MV-4-11 (cell line): ENCODE measurements at places on chromosomes 7 and 10.

- DNase-seq: no peak
These were observed 313.1 kb upstream of the RNF32 start for GRCh38 chr7:156327474-156327873.

DNA sequence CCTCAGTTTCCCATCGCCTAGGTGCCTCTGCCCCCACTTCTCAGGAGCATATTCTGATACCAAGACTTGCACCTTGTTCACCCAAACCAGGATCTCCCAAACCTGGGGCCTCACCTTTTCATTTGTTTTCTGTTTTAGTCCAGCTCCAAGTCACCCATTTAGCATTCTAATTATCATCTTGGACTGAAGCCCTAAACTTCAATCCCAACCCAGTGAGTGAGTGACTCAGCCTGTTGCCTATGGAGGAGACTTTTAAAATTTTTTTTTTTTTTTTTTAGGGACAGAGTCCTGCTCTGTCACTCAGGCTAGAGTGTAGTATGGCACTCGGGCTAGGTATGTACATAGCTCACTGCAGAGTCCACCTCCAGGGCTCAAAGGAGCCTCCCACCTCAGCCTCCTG lies 378.9 kb upstream of the AUTS2 start:
- no peak for DNase-seq

GRCh38 chr7:134084488-134085144 lies 42.5 kb upstream of the LRGUK start:
- DNase-seq: peak; percentile 93

DNA sequence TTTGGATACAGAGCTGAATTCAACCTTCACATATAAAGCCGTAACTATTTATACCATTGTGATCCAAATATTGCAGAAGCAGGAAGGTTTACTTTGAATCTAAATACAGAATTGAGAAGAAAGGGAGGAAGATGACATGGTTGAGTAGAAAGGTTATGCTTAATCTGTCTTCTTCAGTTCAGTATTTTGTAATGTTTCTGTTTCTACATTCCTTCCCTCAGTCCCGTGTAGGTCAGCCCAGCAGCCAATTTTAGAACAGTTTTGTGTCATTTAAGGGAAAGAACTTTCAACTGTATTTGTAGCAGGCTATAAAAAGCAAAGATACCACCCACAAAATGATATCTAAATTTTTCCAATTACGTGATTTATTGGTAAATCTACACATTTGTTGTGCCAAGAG lies 97.4 kb downstream of the CPED1 start:
- no peak for DNase-seq

DNA sequence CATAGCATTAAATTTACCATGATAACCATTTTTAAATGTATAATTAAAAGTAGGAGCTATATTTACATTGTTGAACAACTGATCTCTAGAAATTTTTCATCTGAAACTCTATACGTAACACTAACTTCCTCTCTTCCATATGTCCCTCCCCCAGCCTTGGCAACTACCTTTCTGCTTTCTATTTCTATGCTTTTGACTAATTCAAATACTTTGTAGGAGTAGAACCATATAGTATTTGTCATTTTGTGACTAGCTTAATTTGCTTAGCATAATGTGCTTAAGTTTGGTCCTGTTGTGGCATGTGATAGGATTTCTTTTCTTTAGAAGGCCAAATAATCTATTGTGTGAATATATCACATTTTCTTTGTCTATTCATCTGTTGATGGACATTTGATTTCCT lies 225.3 kb upstream of the POT1 start:
- no peak for DNase-seq

- DNase-seq: no peak
These were observed 119.1 kb downstream of the NRBF2 start for GRCh38 chr10:63252095-63252762.

DNA sequence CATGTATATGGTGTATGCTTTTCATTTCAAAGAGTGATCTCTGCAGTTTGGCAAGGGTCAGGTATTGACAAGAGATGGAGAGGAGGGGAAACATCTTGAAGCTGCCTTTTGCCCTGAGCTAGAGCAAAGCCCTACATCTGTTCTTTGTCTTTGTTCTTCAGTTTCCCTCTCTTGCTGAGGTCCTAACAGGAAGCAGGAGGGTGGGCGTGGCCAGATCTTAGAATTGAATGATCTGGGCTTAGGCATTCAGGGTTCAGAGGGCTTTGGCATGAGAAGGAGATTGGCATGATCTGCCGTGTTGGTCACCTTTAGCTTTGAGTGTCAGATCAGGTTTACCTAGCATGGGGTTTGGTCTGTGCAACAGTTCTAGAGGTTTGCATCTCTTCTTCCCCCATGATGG lies 41.3 kb downstream of the LRMDA start:
- peak; percentile 5 for DNase-seq

DNA sequence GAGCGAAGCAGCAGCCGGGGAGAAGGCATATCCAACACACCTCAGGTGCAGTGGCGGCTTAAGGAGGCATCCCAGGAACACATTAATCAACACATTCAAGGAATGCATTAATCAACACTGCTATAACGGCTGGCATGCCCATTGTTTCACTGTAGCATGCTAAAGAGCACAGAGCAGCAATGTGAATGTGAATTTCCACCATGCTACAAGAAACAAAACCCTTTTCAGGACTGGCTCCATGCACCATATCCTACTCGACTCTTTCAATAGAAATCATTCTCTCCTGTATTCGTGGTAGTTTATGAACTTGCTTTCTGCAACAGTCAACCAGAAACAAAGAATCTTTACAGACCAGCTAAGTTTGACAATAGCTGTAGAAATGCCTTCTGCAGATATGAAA lies 149.0 kb downstream of the NRCAM start:
- DNase-seq: no peak

DNA sequence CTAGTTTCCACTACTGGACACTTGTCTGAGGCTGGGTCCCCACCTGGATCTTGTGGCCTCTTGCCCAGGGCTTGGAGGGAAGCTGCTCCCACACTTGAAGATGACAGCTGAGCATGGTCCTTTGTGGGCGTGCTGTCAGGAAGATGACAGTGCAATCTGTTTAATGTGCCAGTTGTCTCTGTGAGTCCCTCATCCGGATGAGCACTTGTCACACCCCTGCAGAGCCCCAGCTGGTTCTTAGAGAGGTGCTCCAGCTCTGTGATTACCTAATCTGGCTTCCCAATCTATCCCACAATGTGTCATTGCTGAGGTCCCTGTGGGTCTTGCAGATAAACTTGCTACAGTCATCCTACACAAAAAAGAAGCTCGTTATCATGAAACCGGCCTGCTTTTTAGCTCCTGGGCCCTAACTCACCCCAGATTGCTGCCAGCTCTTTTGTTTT lies 34.8 kb upstream of the CCSER2 start:
- peak; percentile 45 for DNase-seq

GRCh38 chr10:75599875-75600648 lies 168.6 kb downstream of the LRMDA start:
- DNase-seq: no peak

DNA sequence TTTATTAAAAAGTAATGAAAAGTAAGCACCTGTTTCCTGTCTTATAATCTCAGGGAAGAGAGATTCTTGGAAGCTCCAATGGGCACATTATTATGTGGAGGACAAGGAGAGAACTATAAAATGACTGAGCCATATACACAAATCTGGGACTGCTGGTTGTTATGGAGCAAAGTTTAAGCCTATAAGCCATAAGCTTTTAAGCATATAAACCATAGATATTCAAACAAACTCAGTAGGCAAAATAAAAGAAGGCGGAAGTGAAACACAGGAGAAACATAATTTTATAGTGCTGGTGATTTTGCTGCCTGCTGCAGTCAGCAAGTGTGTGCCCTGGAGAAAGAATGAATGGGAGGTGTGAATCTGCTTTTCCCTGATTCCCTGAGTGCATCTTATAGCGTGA lies 274.4 kb downstream of the KIF20B start:
- peak; percentile 69 for DNase-seq

DNA sequence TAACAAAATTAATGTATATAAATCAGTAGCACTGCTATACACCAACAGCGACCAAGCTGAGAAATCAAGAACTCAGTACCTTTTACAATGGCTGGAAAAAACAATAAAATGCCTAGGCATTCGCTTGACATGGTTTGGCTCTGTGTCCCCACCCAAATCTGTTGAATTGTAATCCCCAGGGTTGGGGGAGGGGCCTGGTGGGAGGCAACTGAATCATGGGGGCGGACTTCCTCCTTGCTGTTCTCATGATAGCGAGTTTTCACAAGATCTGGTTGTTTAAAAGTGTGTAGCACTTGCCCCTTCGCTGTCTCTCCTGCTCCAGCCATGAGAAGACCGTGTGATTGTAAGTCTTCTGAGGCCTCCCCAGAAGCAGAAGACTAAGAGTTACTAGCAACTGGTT lies 8.6 kb downstream of the ZNF786 start:
- DNase-seq: peak; percentile 6

DNA sequence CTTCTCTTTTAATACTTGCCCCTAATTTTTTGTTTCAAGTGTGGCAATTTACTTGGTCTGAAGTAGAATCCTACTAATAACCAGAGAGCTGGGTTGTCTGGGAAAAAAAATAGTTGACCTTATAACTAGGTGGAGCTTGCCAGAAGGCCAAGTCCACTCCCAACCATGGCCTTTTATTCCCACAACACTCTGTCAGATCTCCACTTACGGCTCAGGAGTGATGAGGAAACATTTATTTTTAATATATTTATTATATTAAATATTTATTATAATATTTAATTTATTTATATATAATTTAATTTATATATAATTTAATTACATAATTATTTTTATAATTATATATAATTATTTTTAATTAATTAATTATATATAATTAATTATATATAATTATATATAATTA lies 58.8 kb downstream of the TSPAN12 start:
- no peak for DNase-seq

- DNase-seq: no peak
These were observed 20.6 kb downstream of the KAT6B start for GRCh38 chr10:74846958-74847357.

DNA sequence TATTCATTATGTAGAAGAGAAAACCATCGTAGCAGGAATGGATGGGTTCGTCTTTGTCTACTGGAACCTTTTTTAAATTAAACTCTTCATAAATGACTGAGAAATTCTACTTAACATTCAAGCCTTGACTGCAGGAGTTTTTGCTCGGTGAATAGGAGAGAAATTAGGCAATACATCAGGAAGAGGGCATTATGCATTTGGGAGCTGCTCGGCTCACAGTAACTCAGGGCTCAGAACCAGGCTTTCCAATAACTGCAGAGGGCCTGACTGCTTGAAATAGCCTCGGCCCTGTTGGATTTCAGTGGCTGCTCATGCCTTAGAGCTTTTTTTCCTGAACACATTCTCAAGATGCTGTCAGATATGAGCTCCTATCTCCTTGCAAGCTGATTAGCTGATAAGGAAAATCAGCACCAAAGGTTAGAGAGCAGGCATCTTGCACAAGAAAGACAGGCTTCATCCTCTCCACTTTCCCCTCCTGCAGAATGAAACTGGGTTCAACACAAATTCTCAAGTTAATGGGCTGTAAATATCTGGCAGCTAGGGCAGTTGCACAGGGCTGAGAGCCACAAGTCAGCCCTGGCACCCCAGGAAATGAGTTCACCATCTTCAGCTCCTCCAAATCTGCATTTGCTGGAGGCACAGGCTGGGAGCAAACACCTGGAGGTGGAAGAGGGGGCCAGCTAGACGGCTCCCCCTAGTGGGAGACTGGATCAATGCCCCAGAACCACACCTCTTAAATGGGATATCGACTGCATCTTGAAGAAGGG lies 24.3 kb downstream of the TECTB start:
- DNase-seq: no peak

- DNase-seq: no peak
These were observed 873.5 kb downstream of the REEP3 start for GRCh38 chr10:64394744-64395143.

- no peak for DNase-seq
These were observed 680.8 kb downstream of the PHTF2 start for GRCh38 chr7:78479348-78479747.

DNA sequence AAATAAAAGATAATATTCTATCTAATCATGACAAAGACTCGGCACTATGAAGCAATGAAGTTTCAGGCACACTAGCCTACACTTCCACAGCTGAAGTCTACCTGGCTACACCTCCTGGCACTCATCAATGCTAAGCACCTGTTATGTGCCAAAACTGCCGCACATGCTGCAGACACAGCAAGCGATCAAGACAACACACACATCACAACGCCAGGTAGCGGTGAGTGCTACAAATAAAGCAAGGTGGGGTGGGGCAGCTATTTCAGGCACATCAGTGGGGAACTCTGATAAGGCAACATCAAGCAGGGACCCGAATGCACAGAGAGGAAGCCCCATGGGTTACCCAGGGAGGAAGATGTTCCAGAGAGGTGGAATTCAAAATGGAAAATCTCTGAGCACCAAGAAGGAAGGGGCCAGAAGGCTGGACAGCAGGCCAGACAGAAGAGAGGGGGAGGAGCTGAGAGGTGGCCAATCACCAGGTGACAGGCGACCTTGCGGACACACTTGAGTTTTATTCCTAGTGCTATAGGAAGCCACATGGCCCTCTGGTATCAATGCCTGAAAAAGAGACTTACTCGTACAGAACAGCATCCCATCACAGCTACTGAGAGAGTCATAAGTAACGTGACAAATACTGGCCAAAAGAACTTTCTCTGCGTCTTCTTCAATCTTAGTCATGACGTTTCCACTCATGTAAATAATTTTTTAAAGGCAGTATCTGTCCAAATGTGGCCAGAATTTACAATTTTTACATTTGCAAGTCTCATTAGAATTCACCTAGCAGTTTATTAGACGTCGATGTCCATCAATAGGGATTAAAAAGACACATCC lies 8.0 kb downstream of the PSAP start:
- no peak for DNase-seq

DNA sequence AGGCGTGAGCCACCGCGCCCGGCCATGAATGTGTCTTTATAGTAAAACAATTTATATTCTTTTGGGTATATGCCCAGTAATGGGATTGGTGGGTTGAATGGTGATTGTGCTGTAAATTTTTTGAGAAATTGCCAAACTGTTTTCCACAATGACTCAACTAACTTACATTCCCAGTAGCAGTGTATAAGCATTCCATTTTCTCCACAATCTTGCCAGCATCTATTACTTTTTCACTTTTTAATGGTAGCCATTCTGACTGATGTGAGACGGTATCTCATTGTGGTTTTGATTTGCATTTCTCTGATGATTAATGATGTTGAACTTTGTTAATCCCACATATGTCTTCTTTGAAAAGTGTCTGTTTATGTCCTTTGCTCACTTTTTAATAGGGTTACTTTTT lies 1187.9 kb downstream of the XPNPEP1 start:
- no peak for DNase-seq

DNA sequence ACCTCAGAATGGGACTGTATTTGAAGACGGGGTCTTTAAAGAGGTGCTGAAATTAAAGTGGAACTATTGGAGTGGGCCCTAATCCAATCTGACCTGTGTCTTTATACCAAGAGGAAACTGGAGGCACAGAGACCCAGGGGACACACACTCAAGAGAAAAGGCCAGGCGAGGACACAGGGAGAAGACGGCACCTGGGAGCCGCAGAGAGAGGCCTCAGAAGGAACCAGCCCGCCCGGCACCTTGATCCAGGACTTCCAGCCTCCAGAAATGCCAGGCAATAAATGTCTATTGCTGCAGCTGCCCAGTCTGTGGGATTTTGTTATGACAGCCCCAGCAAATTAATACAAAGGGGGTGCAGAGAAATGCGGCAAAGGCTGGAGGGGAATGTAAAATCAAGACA lies 10.5 kb downstream of the CARD11 start:
- no peak for DNase-seq
